Foreskin fibroblast (primary cell): ENCODE measurements at places on chromosomes 2 and 18.

DNA sequence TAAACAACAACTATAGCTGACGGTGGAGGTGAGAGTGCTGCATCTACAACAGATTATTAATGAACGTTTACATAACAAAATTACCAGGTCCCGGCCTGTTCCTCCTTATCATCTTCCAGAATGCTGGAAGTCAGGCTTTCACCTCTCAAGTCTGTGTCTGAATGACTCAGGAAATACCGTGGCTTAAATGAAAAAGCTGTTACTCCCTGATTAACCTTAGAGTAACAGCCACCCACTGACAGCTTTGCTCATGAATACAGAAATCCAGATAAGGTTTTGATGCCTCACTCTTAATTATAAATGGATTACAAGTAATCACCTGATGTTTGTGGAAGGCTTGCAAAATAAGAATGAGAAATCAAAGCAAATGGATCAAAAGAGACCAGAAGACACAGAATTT, 885.3 kb upstream of the CELF4 start:
- no peak for DNase-seq

DNA sequence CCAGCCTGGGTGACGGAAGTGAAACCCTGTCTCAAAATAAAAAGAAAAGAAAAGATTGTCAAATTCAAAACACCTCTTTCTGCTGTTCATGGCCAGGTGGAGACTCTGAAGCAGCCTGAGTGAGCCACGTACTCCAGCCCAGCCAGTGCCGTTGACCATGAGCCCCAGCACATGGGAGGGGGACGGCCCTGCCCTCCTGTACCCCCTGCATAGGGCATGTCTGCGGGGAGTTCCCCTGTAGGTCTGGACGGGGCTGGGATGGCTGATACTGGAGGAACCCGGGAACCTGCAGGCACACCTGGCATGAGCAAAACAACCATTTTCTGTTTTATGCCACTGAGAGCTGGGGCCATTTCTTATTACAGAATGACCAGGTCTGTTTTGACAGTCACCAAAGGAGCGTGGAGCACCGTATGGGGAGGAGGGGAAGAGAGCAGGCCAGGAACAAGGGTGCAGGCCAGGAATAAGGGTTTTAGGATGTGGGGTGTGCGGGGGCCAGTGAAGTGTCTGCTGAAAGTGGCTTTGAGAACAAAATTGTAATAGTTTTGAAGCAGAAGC, 30.1 kb downstream of the TMEM18 start:
- DNase-seq, result no peak

DNA sequence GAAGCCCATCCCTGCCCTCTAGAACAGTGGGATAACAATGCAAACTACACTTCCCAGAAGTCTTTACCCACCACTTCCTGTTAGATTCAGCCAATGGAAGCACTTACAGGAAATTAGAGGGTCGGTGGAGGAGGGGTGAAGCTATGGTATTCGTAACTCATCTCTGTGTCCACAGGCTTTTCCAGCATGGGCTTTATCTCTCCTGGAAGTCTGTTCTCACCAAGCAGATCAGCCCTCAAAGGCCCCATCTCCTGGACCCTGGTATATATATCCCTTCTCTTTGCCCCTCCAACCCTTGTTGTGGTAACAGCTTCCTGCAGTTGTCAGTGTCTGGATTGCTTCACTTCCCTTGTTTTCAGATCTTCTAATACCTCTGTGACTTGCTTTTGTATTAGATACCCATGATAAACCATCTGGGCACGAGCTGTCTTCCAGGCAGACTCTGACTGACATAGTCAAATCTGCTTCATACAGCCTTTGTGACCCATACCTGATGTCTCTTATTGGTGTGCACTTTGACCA, 475.0 kb upstream of the POU3F3 start:
- DNase-seq, result no peak

- DNase-seq, result no peak
Measured at GRCh38 chr2:61784643-61785042, 69.2 kb downstream of the FAM161A start.

GRCh38 chr2:231088754-231089153, 32.1 kb downstream of the PSMD1 start:
- DNase-seq, result no peak

- no peak for DNase-seq
Measured at GRCh38 chr2:64666810-64667438, 13.2 kb upstream of the SERTAD2 start.

GRCh38 chr2:62806231-62806630, 100.7 kb downstream of the EHBP1 start:
- DNase-seq, result no peak

- peak; percentile 64 for DNase-seq
Measured at GRCh38 chr2:233542507-233542906, 24.1 kb downstream of the USP40 start.

- peak; percentile 94 for DNase-seq
Measured at GRCh38 chr2:31233741-31234682, at the start of gene EHD3. TSS of gene EHD3 (plus strand) at chr2:31234152. CDS start at chr2:31234622, 470 bp downstream.

DNA sequence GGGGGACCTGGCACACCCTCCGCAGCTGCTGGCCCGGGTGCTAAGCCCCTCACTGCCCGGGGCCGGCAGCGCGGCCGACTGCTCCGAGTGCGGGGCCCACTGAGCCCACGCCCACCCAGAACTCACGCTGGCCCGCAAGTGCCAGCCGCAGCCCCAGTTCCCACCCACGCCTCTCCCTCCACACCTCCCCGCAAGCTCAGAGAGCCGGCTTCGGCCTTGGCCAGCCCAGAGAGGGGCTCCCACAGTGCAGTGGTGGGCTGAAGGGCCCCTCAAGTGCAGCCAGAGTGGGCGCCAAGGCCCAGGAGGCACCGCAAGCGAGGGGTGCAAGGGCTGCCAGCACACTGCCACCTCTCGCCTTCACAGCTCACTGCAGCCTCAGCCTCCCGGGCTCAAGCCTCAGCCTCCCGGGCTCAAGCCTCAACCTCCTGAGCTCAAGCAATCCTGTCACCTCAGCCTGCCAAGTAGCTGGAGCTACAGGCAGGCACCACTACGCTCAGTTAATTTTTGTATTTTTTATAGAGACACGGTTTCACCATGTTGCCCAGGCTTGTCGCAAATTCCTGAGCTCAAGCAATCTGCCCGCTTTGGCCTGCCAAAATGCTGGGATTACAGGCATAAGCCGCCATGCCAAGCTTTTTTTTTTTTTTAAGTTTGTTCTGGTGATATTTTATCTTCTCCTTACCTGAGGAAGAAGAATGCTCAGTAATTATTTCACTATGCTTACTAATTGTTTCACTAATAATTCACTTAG, 71.7 kb upstream of the CDCA7 start:
- no peak for DNase-seq
